ENCODE measurements at places on chromosomes 2 and 18.

DNA sequence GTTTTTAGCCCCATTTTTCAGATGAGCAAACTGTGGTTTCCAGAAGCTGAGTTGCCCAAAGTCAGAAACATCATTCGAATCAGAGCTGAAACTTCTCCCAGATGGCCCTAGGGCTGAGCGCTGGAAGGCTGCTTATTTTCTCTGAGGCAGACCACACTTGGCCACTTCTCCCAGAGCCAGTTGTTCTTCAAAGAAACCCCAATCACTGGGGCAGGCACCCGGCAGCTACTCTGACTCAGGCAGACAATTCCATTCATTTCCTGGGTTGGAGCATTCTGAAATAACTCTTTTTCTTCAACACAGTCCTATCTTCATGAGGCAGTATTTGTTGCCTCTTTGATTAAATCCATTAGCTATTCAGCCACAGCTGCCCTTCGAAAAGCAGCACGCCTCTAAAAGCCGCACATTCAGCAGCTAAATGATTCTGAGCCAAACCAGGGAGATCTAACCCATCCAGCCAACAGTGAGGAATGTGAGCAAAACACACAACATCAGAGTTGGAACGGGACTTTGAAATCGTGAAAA lies 40.9 kb downstream of the LRATD1 start:
- DNase-seq = no peak

DNA sequence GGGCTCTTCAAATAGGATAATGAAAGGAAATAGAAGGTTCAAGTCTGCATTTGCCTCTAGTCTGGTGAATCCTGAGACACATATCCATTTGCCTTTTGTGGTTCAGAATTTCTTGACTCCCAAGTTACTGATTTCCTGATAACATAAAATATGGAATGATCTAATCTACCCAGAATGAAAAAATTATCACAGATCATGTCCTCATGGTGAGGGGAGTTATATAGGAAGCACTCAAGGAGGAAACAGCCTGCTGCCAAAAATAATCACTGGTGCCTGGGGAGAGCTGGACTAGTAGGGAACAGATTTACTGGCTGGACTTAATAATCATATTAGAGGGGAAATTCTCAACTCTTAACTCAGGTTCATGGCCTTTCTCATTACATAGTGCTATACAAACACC lies 95.5 kb upstream of the STK17B start:
- DNase-seq = no peak

GRCh38 chr2:197786010-197786877 lies 1.1 kb upstream of the BOLL start:
- DNase-seq = no peak

- DNase-seq = no peak
Observed at GRCh38 chr2:47272031-47272864, 117.1 kb upstream of the STPG4 start.

- DNase-seq = no peak
Observed at GRCh38 chr2:240435457-240435947, at the start of gene GPC1. GPC1 (plus strand) TSS chr2:240435663; CDS start chr2:240435919, 256 bp downstream.

DNA sequence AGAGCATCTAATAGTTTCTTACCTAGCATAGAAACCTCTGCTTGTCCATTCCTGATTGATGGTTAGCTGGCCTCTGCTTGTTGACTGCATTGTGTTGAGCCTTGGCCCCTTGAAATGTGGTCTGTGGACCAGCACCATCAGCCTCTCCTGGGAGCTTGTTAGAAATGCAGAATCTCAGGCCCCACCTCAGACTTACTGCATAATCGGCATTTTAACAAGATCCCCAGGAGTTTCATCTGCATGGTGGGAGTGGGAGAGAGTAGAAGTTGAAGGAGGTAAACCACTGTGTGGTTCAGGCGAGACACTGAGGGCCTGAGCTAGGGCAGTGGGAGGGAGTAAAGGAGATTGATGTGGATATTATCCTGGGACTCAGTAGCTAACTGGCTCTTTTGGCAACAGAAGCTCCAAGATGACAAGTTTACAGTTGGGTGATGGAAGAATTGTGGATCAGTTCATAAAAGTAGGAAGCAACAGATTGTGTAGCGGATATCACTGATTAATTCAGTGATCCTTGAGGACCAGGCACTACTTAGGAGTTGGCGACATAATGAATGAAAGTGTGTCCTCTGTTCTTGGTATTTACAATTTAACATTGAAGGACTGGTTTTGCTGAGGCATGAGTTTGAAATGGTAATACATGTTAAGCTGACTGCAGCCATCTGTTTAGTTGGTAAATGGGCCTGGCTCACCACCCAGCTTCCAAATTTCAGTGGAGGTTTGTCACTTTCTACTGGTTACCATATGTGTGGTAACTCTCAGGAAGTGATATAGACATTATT lies 20.9 kb downstream of the PHLPP1 start:
- no peak for DNase-seq

GRCh38 chr2:121596221-121597080 lies 52.8 kb downstream of the CLASP1 start:
- no peak for DNase-seq

DNA sequence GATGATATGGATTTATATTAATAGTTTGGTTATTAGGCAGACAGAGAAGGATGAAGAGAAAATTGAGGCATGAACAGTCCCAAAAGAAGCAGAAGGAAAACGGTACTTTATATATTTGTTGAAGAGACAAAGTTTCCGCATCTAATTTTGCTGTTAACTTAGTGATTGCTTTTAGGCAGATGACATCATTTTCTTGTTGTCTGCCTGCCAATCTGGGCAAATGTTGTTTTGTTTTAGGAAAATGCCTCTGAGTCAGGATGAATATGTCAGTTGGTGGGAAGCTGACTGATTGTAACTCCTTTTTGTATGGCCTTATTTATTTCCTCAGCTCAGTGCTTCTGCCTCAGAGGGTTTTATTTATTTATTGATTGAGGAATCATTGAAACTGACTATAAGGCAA lies 52.5 kb upstream of the CAVIN2 start:
- DNase-seq = no peak

GRCh38 chr18:51802569-51803428 lies 537.2 kb upstream of the DCC start:
- DNase-seq = no peak

DNA sequence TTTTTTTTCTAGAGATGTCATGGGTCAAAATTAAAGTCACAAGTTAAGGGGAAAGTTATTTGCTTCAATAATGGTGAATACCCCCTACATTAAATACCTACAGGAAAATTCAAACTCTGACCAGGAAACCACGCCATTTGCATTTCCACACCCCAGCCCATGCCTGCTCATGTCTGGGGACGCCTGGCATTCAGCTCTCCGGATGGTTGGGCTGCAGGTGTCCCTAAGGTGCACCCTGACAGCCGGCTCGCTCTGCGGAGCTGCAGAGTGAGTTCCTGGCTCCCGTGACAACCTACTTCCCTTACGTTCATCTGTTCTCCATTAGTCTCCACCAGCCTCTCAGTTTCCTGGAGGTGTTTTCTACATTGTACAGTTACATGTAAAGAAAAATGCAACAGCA lies 122.7 kb upstream of the RIOK3 start:
- no peak for DNase-seq
